ENCODE measurements at places on chromosomes 11 and 22.
A peak's percentile ranks its signal among the peaks of the same experiment; 100 is the strongest.

- no peak for DNase-seq
These were observed 3.1 kb upstream of the MTCH2 start for GRCh38 chr11:47645500-47645899.

- DNase-seq: no peak
These were observed 35.6 kb downstream of the KCNC1 start for GRCh38 chr11:17770048-17770652.

GRCh38 chr11:30585125-30585891 lies 845 bp downstream of the MPPED2 start:
- no peak for DNase-seq

- DNase-seq: no peak
These were observed 59.0 kb downstream of the ZC3H12C start for GRCh38 chr11:110152199-110152598.

DNA sequence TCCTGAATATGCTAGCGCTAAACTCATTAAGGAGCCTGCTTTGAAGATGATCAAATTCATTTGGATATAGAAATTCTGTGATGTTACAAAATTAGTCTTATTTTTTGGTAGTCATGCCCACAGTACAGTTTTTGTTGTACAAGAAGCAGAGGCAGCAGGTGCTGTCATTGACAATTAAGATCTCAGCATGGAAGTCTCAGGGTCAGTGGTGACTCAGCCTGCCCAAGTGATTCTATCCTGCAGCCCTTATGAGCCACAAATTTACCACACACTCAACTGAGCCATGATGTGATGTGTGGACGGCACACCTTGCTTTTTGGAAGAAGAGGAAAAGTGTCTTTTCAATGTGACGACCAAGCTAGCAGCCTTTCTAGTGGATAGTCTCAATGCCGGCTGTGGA lies 153.6 kb upstream of the SORL1-AS1 start:
- DNase-seq: no peak

- DNase-seq: no peak
These were observed 130.5 kb downstream of the MORC2 start for GRCh38 chr22:30838111-30838510.

- no peak for DNase-seq
These were observed 5.5 kb downstream of the ROBO4 start for GRCh38 chr11:124892146-124892545.

DNA sequence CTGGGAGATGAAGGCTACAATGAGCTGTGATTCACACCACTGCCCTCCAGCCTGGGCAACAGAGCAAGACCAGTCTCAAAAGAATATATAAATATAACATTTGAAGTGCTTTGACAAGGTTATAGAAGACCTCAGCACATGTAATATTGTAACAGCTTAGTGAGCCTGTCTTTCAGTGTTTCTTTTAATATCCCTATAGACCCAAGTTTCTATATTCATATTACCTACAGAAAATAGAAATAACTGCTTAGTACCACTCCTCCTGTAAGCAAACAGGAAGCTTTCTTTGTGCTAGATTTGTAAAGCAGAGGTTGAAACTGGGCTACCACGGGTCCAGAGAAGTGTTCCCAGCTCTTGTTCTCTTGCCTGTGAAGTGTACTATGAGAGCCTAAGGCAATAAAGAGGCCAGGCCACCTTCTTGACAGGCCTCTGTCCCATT lies 68.2 kb downstream of the PPP2R1B start:
- no peak for DNase-seq

DNA sequence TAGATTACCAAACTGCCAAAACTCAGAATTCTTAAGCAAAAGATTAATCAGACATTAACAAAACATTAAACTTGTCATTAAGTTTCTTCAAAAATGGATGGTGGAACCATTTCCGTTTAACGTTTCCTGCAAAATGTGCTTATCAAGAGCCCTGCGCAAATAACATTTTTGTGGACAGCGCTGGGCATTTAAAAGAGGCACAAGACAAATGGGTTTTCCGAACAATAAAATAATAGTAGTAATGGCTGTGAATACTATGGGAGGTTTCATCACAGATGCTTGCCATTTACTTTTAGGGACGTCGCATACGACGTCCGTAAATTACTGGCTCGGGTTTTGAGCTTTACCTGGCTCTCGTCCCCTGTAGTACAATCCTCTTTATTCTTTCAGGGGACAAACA lies 1.1 kb downstream of the NPAT start:
- DNase-seq: no peak

- DNase-seq: no peak
These were observed 10.6 kb downstream of the SPTBN2 start for GRCh38 chr11:66718320-66718971.

DNA sequence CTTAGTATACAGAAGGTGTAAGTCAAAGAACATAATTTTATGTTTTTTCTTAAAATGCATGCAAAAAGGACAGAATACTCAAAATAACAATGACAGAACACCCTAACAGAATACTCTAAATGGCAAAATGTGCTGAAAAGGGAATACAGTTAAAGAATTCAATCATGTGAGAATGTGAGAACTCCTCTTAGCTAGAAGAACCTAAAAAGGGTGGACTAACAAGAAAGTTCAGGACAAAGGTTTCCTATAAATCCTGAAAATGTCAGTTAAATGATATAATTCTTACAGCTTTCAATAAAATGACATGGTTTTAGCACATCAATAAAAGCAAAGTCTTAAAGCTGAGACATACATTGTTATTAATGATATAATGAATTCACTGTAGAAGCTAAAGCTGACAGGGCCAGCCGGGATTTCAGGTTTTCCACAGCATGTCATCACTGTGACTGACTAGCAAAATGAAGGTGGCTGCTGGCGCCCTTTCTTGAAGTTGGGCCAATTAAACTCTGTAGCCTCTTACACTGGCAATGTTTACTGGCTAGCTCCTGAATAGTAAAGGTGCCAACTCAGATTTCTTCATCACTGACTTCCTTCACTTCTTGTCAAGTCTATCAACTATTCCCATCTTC lies 244.4 kb downstream of the TTC28 start:
- DNase-seq: no peak

DNA sequence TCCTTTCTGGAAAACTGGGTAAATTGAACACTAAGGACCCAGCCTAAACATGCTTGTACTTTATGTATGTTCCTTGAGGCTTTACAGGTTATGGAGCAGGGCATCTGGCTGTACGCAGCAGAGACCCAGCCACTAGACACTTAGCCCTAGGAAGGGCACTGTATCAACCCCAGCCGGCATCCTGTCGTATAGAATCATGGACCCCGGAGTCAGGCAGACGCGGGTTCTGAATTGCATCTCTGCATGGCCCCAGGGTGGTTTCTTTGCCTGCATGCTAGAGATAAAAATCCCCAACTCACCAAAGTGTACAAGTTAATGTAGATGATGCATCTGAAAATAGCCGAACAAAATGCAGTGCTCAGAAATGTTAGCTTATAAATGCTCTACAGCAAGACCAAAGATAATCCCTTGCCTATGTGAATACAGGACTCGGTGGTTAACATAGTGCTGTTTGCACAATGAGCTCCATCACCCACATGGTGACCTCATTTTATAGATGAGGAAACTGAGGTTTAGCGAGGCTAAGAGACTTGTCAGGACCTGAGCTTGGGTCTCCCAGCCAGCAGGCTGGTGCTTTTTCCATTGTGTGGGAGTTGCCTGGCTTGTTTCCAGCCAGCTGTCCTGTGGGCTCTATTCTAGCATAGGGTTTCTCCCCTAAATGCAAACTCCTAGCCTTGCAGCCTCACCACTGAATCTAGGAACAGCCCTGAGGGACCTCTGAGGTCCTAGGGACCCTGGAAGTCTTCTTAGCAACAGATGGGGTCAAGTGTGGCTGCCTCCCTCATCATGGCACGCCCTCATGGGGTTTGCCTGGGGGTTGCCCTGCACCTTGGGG lies 7.3 kb downstream of the CD6 start:
- DNase-seq: no peak

DNA sequence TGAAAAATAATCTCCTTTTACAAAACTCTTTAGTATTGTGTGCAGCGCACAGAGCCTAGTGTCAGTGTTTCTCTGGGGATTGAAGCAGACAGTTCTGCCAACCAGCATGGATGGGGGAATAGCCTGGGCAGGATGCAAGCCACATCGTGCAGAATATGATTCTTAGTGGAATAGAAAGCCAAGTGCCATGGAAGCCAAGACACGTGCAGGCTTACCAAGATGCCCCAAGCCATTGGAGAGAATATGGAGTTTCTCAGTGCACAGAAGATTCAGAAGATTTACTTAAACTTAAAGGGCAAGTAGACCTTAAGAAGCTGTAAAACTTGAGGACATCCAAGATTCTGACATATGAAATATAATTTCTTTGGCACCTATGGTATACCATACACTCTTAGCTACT lies 917.6 kb downstream of the NTM start:
- no peak for DNase-seq

DNA sequence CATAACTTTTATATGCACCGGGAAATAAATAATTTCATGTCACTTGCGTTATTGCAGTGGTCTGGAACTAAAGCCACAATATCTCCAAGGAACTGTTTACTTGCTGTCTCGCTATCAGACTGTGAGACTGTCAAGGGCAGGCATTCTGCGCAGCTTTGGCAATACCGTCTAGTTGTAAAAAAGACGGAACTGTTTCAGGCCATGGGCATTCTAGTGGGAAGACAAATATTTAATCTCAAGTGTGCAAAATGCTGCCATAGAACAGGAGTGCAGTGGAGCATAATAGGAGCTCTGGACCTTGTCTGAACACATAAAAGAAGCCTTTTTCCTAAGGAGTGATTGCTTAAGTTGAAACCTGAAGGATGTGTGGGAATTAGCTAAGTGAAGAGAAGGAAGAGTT lies 53.8 kb downstream of the PACS1 start:
- DNase-seq: no peak

DNA sequence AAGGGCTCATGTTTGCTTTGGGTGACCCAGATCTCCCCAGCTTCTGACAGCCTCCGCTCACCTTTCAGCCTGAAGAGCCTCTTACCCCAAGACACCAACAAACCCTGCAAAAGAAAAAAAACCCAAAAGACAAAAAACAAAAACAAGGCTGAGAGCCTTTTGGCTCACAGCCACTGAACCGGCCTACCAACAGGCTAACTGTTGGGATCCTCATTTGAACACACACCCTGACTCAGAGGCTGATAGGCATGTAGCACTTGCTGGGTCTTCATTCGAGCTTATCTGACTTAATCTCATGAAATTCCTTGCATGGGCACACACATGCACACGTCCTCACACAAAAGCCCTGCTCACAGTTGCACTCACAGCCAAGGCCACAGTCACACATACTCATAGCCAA lies 22.9 kb upstream of the TSKU start:
- no peak for DNase-seq

DNA sequence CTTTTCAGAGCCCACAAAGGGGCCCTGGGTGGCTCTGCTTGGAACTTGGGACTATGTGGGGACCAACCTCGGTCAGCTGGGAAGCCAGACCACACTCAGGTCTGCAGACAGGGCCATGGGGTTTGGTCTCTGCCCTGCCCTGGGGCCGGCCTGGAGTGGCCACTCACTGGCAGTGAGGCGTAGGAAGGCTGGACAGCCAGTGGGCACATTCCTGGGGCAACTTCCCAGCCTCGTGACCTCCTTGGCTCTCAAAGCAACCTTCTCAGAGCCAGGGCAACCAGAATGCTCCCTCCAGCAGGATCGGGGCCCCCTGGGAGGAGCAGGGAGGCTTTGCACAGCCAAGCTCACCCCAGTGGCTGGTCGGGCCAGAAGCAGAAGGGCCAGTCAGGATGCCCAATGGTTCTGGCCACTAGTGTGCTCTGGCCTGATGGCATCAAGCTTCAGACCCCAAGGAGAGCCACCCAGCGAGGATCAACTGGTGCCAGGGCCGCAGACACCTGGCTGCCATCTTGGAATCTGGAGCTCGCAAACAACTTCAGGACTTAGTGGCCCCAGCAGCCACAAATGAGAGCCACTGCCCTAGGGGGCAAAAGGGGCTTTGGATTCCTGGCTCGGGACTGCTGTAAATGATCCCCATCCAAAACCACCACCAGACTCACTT lies 87.1 kb downstream of the MYEOV start:
- no peak for DNase-seq

DNA sequence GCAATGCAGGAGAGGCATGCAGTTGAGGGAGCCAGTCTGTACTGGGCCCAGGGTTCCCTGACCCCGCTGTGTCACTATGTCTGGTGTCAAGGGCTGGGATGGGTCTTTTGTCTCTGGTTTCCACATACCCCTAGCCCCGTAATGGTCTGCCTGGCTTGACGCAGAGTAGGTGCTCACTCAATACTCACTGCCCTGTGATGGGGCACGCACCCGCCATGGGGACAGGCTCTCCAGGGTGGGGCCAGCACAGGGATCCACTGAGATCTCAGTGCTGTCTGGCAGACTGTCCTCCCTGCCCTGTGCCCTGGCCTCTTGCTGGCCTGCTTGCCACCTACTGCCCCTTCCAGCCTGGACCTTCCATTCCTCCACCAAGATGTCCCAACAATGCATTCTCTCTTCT lies 101.7 kb upstream of the CD82 start:
- DNase-seq: no peak

- no peak for DNase-seq
These were observed 2.0 kb downstream of the NTM start for GRCh38 chr11:131372234-131372962.

GRCh38 chr11:134041791-134042696 lies 26.8 kb upstream of the JAM3 start:
- DNase-seq: no peak

DNA sequence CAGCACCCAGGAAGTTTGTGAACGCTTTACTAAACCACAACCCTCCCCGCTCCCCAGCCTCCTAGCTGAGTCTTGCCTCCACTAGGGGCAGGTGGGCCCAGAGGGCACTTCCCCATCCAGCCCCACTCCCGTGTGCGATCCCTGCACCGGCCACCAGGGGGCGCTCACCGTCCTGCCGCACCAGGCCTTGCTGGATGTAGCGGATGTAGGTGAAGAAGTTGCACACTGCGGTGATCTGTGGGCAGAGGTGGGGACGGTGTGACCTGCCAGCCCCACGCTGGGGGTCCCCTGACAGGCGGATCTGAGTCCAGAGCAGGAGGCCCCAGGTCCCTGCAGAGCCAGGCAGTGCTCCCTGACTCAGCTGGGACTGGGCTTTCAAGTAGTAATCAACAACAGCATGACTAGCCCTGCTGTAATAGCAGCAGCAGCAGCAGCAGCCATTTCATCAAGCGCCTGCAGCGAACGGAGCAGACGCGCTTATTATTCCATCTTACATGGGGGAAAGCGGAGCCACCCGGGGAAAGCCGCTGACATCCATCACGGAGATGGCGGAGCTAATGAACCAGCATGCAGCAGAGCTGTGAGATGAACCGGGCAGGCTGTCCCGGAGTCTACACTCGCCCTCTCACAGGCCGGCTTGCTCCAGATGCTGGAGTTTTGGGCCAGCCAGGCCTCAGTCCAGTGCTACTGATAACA lies 7.9 kb upstream of the FADS3 start:
- DNase-seq: peak; percentile 97

DNA sequence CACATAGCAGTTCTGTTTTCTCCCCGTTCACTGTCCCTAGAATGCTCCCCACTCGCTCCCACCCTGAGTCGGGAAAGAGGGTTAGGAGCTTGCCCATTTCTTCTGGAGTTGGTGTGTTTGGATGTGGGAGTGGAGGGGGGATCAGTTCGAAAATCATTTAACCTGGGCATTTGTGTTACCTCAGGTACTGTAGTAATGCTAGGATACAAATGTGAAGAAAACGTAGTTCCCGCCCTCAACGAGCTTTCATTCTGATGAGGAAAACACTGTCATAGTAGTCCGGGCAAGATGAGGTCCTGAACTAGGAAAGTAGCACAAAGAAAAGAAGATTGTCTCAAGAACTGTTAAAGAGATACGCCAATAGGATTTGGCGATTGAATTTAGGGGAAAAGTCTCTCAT lies 539 bp downstream of the SDHD start:
- no peak for DNase-seq

GRCh38 chr11:121996574-121996973 lies 119.4 kb downstream of the BLID start:
- no peak for DNase-seq
